Breast epithelium (tissue), 4 donors: ENCODE measurements at places on chromosomes 1 and 21. TPM values are rescaled to one million over a fixed set of nuclear protein-coding genes. Genes with fewer than 3 reads are reported as not detected.

DNA sequence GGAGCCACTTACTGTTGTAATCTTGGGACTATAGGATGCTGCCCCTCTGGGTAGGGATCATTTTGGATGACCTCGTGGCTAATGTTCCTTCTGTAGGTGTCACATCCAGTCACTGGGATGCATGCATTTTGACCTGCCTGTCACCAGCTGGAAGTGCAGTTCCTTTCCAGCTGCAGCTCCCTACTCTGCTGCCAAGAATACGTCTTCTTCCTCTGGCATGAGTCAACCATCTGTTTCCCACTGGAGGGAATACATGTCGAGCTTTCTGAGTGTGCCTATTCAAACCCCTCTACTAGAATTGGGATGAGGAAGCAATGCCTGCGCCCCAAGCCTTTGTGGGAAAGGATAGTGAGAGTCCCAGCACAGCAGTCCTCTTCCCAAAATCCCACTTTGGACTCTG is 415.5 kb upstream of the ADAMTS5 start:
- no peak overlapping the region for H3K27ac ChIP-seq
- DNase-seq, result no peak
- no peak overlapping the region for H3K4me3 ChIP-seq
- H3K27me3 ChIP-seq, result no peaks in the 10 kb centered on the region
- no peaks in the 10 kb centered on the region for H3K4me1 ChIP-seq

Gene THEM5
- total RNA-seq, result not detected

DNA sequence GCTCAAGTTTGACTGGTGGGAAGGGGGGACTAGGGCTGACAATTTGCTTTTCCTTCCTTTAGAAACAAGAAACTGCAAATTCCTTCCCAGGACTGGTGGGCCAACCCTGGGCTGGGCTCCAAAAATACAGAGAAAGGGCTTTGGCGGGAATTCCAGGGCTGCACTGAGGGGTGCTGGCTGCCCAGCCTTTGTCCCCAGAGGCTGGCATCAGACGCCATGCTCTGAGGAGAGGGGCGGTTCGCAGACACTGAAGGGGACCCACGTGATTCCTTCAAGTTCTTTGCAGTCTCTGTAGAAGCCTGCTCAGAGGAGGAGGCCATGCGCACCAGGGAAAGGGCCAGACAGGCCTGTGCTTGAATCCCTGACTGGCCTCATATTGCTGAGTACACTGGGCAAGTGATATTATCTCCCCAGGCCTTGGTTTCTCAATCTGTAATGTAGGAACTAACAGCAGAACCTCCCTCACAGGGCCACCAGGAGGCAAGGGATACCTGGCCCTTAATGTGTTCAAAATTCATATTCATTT is 119.5 kb downstream of the EPHB2 start:
- H3K27me3 ChIP-seq, result no peaks in the 10 kb centered on the region
- no peak overlapping the region for H3K27ac ChIP-seq
- H3K4me1 ChIP-seq, result no peaks in the 10 kb centered on the region
- H3K36me3 ChIP-seq, result no peaks in the 10 kb centered on the region

GRCh38 chr1:114154146-114154962 is 685 bp upstream of the SYT6 start:
- peak overlapping the region; percentile 61 for H3K4me3 ChIP-seq
- no peak overlapping the region for H3K27ac ChIP-seq
- peaks cover 5% of the 10 kb centered on the region for H3K27me3 ChIP-seq
- peaks cover 12% of the 10 kb centered on the region for H3K4me1 ChIP-seq
- no peaks in the 10 kb centered on the region for H3K36me3 ChIP-seq

Gene NOC2L
- total RNA-seq, result 36.2 TPM

GRCh38 chr1:57019236-57019839 is 53.5 kb upstream of the C8B start:
- H3K4me1 ChIP-seq, result no peaks in the 10 kb centered on the region
- no peak for DNase-seq
- H3K27ac ChIP-seq, result no peak overlapping the region
- no peak overlapping the region for H3K4me3 ChIP-seq
- H3K36me3 ChIP-seq, result no peaks in the 10 kb centered on the region
- no peaks in the 10 kb centered on the region for H3K27me3 ChIP-seq

DNA sequence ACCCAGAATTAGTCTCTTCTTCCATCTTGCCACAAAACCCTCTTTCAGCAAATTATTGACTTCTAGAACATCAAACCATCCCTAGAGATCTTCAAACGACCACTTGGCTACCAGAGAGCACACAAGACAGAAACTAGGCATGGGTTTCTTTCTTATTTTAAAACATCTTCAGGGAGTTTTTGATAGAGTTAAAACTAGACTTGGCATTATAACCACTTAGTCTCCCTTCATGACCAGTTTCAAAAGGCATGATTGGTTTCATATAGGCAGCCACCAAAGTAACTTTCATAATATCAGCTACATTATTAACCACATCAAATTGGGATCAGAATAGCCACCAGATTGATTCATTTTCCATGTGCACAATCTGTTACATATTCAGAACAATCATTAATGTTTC is 368.4 kb upstream of the GREM2 start:
- H3K36me3 ChIP-seq, result no peaks in the 10 kb centered on the region
- no peak overlapping the region for H3K4me3 ChIP-seq
- DNase-seq, result no peak
- H3K27me3 ChIP-seq, result no peaks in the 10 kb centered on the region

Gene LCE3D
- not detected for total RNA-seq

Gene PLA2G2D
- not detected for total RNA-seq

- H3K4me3 ChIP-seq, result no peak overlapping the region
- no peaks in the 10 kb centered on the region for H3K36me3 ChIP-seq
- no peak overlapping the region for H3K27ac ChIP-seq
- no peak for DNase-seq
- H3K4me1 ChIP-seq, result peaks cover 3% of the 10 kb centered on the region
- no peaks in the 10 kb centered on the region for H3K27me3 ChIP-seq
Observed at GRCh38 chr21:14866859-14867765, 197.7 kb downstream of the NRIP1 start.

DNA sequence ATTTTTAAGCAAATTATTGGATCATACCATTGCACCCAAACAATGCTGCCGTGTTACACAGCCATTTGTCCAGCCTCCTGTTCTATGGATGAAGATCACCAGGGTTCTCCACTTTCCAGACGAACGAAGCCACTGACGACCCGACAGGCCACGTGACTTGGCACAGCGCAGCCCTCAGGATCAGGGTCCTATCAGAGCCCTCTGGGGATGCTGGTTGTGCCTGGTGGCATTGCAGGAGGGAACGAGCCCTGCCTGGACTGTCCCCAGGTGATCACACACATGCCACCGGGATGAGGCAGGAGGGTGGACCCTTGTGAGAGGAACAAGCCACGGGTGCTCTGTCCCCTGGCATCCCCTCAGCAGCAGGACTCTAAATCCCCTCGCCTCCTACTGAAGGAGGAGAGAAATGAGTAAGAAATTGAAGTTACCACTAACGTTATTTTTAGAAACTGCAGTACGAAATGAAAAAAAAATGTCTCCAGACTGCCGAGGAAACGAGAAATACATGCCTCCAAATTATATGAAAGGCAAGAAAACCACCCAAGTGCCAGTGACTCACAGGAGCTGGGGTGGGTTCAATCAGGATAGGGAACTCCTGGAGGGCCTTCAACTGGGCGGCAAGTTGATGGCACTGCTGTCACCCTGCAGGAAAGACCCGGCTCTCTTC is 58.7 kb upstream of the PDE9A start:
- H3K27me3 ChIP-seq, result no peaks in the 10 kb centered on the region
- H3K36me3 ChIP-seq, result no peaks in the 10 kb centered on the region
- no peak overlapping the region for H3K27ac ChIP-seq
- H3K4me3 ChIP-seq, result no peak overlapping the region
- H3K4me1 ChIP-seq, result no peaks in the 10 kb centered on the region

DNA sequence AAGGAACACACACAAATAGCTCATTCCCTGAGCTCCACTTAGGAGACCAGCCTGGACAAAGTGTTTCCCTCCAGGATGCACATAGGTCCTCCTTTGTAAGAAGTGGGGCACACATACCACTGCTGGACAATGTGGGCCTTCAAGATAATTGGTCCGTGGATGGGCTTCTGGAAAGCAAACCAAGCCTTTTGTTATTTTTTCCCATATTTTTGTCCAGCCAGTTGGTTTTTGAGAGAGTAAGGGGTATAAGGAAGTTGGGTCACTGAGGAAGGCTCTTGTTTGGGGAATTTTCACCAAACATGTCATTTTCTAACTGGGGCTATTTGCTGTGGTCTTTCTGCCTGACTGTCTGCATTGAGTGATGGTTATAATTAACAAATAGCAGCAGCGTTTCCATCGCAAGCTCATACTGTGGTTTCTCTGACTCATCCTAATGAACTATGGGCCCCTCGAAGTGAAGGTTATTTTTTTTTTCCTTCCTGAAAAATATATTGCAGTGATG is 306.3 kb upstream of the DUSP10 start:
- H3K4me1 ChIP-seq, result no peaks in the 10 kb centered on the region
- no peak for DNase-seq
- no peaks in the 10 kb centered on the region for H3K36me3 ChIP-seq
- no peak overlapping the region for H3K4me3 ChIP-seq

GRCh38 chr1:186770421-186770820 is 58.3 kb upstream of the PLA2G4A start:
- H3K27me3 ChIP-seq, result no peaks in the 10 kb centered on the region
- H3K27ac ChIP-seq, result no peak overlapping the region
- H3K4me1 ChIP-seq, result no peaks in the 10 kb centered on the region
- no peak for DNase-seq

DNA sequence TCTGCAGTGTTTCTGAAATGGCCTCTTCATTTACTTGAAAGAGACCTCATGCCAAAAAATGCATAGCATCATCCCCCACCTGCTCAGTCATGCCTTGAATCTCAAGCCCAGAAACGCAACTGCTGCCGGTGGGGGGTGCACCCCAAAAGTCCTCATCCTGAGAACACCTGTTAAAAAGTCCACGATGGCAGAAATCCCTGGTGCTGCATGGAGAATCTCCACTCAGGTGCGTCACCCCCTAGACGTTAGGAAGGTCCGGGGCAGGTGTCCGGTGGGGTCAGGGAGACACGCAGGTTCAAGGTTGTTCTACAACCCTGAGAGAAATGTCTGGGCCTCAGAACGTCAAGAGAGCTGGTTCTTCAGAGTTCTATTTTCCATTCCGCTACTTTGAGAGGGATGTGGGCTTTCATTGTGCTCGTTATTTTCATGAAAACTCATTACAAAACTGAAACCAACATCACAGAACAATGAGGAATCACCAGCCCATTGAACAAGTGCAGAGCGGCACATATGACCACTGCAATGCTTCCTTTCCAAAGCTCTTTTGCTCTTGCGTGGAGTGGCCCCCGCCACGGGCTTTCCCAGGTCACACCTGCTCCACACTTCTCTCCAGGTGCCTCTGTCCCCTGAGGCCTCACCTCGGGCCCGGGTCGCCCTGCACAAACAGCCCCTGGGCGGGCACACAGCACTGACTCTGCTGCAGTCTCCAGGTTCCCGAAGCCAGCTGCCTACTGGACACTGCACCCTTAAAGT is 201.9 kb downstream of the TOMM20 start:
- no peak for DNase-seq
- no peaks in the 10 kb centered on the region for H3K36me3 ChIP-seq
- no peaks in the 10 kb centered on the region for H3K27me3 ChIP-seq
- H3K4me1 ChIP-seq, result no peaks in the 10 kb centered on the region
- no peak overlapping the region for H3K4me3 ChIP-seq
- peak overlapping the region; percentile 77 for H3K27ac ChIP-seq

Gene OR2T29
- not detected for total RNA-seq

Gene FAM177B
- 2.3 TPM for total RNA-seq

Gene FHAD1
- 2.3 TPM for total RNA-seq

Gene CHIA
- not detected for total RNA-seq

DNA sequence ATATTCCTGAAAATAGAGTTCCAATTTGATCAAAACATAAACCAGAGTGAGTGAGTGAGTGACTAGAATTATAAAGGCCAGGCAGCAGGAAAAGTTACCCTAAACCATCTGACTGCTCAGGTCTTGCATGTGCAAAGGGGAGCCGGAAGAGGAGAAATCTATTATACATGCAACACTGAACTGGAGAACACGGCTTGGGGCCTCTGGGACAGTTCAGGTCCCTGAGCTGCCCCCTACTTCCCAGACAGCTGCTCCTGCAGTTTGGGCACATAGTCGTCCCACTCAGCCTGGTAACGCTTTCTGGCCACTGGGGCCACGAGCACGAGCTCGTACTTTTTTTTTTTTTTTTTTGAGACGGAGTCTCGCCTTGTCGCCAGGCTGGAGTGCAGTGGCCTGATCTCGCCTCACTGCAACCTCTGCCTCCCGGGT is 40.1 kb downstream of the PTPRC start:
- H3K27me3 ChIP-seq, result no peaks in the 10 kb centered on the region
- H3K36me3 ChIP-seq, result no peaks in the 10 kb centered on the region
- no peak overlapping the region for H3K4me3 ChIP-seq

DNA sequence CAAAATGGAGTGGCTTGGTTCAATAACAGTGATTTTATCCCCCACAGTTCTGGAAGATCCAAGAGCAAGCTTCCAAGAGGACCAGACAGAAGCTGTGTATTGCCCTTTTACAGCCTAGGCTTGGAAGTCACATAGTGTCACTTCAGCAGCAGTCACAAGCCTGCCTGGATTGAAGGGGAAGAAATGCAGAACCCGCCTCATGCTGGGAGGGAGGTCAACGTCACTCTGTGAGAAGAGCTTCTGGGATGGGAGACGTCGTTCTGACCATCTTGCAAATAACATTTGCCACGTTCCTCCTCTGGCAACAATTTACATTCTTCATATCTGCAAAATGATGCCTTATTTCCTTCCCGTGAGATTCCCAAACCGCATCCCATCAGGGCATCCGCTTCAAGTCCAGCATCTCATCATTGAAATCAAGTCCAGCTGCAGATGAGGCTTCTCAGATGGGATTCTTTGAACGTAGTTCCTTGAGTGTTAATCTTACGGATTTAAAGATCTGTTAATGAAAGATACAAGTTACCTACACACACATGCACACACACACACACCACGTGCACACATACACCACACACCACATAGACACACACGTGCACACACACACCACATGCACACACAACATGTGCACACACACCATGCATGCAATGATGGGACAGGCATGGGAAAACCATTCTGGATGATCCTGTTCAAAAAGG is 23.9 kb upstream of the KIF1B start:
- H3K4me1 ChIP-seq, result no peaks in the 10 kb centered on the region
- H3K27me3 ChIP-seq, result no peaks in the 10 kb centered on the region
- DNase-seq, result no peak
- H3K27ac ChIP-seq, result no peak overlapping the region

DNA sequence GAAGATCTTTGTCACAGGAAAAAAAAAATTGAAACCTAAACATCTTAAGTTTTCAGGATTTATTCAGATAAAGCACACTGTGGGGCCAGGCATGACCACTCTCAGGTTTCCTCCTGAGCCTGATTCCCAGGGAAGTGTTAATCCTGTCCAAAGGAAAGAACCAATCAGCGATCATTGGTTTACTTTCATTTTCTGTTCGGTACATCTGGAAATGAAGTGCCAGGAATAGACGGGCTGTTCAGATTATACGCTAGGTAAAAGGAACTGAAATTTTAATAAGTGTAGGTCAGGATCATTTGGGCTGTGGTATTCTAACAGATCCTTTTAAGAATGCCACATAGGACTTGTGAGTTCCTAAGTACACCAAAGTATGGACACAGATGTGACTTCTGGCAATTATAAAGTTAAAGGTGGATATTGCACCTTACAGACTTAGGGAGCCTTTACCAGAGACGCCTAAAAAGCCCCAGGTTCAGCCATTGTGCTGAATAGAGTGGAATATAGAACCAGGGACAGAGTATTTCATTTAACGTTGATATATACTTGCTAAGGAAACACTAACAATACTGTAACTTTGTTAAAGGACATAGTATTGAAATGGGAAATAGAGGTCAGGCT is 9.3 kb upstream of the CACYBP start:
- H3K27me3 ChIP-seq, result no peaks in the 10 kb centered on the region
- DNase-seq, result no peak
- peak overlapping the region; percentile 87 for H3K27ac ChIP-seq
- no peaks in the 10 kb centered on the region for H3K36me3 ChIP-seq
- H3K4me1 ChIP-seq, result peaks cover 9% of the 10 kb centered on the region
- H3K4me3 ChIP-seq, result peak overlapping the region; percentile 69
